8988T (cell line): ENCODE measurements at places on chromosomes 7 and 10.
A peak's percentile ranks its signal among the peaks of the same experiment; 100 is the strongest.

DNA sequence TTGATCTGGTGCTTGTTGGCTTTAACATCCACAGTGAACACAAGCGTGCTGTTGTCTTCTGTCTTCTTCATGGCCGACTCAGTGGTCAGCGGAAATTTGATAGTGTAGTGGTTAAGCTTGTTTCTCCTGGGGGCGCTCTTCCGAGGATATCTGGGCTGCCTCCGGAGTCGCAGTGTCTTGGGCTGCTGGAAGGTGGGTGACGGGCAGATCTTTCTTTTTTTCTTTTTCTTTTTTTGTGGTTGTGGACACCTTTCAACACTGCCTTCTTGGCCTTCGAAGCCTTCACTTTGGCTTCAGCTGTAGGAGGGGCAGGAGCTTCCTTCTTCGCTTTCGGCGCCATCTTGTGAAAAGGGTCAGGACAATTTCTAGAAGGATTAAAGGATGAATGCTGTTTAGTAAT is 23.8 kb upstream of the RPA3 start:
- DNase-seq: no peak

DNA sequence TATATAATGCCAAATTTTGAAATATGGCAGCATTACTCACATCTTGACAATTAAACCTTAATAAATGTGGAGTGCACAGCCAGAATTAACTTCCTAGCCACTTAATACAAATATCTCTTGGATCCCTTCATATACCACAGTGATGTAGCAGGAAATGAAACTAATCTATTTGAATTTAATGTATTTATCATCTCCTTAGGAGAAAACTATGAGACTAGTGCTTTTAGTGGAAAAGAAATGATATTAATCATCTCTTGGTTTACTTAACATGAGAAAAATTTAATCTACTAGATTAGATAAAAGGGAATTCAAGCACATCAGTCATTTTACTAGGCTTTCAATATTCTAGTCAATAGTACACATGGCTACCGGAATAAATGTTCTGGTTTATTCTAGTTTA is 55.7 kb upstream of the GPR22 start:
- DNase-seq: no peak

GRCh38 chr7:102313997-102314780 is 27.5 kb downstream of the SH2B2 start:
- peak; percentile 7 for DNase-seq

GRCh38 chr10:101355072-101355706 is 1.2 kb downstream of the BTRC start:
- DNase-seq: no peak

GRCh38 chr7:84536271-84536870 is 341.8 kb upstream of the SEMA3A start:
- DNase-seq: no peak

- DNase-seq: peak; percentile 11
Observed at GRCh38 chr10:2137549-2138174, 400.3 kb upstream of the ADARB2 start.

- DNase-seq: no peak
Observed at GRCh38 chr7:68014031-68014736, 1017.6 kb downstream of the TYW1 start.

DNA sequence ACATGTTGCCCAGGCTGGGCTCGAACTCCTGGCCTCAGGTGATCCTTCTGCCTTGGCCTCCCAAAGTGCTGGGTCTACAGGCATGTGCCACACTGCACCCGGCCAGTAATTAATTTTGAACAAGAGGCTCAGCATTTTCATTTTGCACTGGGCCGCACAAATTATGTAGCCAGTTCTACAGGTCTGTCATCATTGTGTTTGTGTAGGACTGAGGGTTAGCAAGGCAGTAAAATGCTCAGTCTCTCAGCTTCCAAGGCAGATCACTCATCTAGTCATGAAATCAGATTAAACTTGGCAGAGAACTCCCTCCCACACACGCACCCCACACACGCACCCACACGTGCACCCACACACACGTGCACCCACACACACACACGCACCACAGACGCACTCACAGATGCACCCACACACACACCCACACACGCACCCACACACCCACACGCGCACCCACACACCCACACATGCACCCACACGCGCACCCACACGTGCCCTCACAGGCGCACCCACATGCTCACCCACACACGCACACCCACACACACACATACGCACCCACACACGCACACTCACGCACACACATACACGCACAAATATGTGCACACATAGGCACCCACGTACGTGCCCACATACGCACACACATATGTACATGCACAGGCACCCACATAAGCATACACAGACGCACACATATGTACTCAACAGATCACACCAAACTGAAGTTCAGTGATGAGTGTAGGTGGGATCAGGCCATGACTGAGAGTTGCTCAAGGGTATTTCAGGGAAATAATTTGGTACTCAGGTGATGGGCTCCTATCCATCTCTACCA is 27.8 kb upstream of the PROSER2 start:
- no peak for DNase-seq
